MCF 10A (cell line): ENCODE measurements at places on chromosomes 3 and 15. TPM values are rescaled to one million over a fixed set of nuclear protein-coding genes. Genes with fewer than 3 reads are reported as not detected.

The CNTN4 gene
- total RNA-seq, result 0.12 and 2.7 TPM in 2 replicates

DNA sequence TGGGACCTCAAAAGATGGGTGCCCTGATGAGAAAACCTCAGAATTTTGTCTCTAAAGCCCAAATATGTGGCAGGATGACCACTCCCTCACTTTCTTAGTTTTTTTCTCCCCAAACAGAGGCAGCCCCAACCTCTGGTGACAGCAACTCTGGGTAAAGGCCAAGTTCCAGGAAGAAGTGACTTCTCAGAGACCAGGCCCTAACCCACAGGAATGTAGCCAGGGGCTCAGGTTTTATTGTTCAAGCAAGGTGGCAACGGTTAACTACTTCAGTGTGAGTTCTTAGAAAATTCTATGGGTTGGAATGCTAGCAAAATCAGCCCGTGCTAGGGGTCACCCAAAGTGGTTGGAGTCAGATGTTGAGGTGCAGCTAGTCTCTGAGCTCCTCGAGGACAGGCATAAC lies 5.1 kb upstream of the DNAJA4 start:
- no peak overlapping the region for H3K27ac ChIP-seq
- DNase-seq, result no peak
- peaks cover 8% of the 10 kb centered on the region for H3K27me3 ChIP-seq
- no peak overlapping the region for H3K4me3 ChIP-seq
- peaks cover 6% of the 10 kb centered on the region for H3K36me3 ChIP-seq

DNA sequence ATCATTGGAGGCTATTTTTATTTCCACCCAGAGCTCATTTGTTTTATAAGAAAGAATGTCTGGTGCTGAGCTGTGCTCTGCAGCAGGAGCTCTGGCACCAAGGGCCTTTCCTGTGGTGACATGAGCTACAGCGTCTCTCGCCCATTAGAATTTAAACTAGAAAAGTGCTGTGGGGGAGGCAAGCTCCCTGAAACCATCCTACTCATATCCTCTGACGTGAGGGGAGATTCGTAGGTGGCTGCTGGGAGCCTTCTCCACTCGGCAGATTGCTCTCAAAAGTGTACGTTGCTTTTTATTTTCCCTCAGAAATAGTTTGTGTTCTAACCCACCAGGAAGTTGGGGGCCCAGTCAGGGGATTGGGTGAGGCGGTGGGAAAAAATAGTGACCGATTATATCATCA lies 76.3 kb upstream of the ARHGEF3 start:
- H3K36me3 ChIP-seq, result no peaks in the 10 kb centered on the region
- DNase-seq, result no peak
- peaks cover 9% of the 10 kb centered on the region for H3K4me1 ChIP-seq
- H3K27me3 ChIP-seq, result no peaks in the 10 kb centered on the region
- H3K4me3 ChIP-seq, result no peak overlapping the region

- H3K36me3 ChIP-seq, result no peaks in the 10 kb centered on the region
- H3K4me1 ChIP-seq, result no peaks in the 10 kb centered on the region
- no peak for DNase-seq
These were observed 479.8 kb downstream of the SHQ1 start for GRCh38 chr3:72368331-72368975.

DNA sequence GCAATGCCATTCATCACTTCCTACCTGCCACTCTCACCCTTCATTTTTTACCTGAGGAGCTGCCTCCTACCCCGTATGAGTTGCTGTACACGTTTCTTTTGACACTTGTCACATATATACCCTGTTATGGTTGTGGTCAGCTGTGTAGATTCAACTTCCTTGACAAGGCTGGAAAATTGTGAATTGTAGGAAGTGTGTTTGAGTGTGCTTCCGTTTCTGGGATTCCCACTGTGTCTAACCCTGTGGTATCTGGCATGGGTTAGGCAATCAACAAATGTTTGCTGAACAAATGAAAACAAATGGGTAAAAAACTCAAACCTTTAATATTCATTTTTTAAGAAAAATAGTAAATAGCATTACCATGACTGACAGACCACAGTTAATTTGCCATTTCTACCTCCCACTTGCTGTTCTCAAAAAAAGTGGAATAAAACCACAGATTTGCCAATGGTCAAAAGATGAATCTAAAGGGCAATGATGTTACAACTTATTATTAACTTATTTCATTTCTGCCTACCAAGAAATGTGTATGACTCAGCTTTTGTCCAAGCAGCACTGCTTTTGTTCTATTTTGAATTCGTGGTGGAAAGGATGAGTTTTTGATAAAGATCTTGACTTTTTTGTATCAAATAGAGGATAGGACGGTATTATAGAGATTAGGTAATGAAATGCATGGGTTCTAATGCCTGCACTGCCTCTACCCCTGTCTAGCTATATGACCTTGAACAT lies 404.6 kb downstream of the LPP start:
- no peak overlapping the region for H3K27ac ChIP-seq
- H3K36me3 ChIP-seq, result no peaks in the 10 kb centered on the region
- no peaks in the 10 kb centered on the region for H3K27me3 ChIP-seq

The AP2M1 gene
- total RNA-seq, result 280 and 301 TPM in 2 replicates

DNA sequence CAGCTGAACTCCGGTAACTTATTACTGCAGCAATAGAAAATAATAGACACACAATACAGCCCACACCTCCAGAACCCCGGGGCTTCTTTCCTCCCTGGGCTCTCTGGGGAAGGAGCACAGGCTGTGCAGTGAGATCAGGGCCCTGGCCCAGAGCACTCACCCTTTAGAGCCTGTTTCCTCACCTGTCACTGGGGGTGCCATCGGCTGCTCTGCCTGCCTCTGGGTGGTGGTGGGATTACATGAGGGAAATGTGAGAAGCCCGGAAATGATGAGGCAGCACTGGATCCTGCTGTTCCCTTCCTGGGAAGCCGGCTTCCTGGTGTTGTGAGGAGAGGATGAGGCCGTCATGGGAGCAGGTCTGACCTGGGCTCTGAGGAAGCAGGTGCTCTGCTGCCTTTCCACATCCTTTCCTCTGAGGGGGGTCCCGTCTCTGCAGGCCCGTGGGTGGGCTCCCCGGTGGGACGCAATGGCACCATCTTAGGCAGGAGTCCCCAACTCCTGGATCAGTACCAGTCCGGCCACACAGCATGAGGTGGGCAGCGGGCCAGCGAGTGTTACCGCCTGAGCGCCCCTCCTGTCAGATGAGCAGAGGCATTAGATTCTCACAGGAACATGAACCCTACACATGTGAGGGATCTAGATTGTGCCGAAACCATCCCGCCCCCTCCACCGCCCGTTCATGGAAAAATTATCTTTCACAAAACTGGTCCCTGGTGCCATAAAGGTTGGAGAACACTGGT lies 220.9 kb upstream of the CTDSPL start:
- H3K4me1 ChIP-seq, result no peaks in the 10 kb centered on the region
- H3K36me3 ChIP-seq, result peaks cover 6% of the 10 kb centered on the region
- no peak overlapping the region for H3K27ac ChIP-seq

- peak; percentile 19 for DNase-seq
- H3K4me1 ChIP-seq, result no peaks in the 10 kb centered on the region
- no peak overlapping the region for H3K4me3 ChIP-seq
- H3K36me3 ChIP-seq, result no peaks in the 10 kb centered on the region
- no peak overlapping the region for H3K27ac ChIP-seq
These were observed 349.7 kb downstream of the TUSC7 start for GRCh38 chr3:117059067-117059955.

DNA sequence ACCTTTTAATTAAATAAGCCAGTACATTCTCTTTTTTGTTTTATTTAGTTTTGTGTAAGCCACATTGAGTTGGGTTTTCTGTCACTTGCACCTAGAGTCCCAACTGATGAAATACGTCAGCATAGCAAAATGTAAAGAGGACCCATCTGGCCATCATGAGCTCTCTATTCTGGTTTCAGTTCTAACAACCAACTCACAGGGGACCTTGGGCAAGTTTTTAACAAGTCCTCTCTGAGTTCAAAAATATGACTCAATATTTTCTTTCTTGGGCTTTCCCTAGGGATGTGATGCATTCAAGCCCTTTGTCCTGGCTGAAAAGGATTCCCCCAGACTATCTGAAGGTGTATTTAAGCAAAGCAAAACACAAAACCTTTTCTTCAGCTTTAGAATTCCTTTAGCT lies 32.9 kb downstream of the PLCH1 start:
- H3K27me3 ChIP-seq, result no peaks in the 10 kb centered on the region
- H3K4me1 ChIP-seq, result no peaks in the 10 kb centered on the region
- no peak overlapping the region for H3K27ac ChIP-seq
- no peak overlapping the region for H3K4me3 ChIP-seq
- DNase-seq, result peak; percentile 5
- no peaks in the 10 kb centered on the region for H3K36me3 ChIP-seq

- no peak for DNase-seq
- H3K4me3 ChIP-seq, result no peak overlapping the region
- peaks cover 11% of the 10 kb centered on the region for H3K4me1 ChIP-seq
- no peaks in the 10 kb centered on the region for H3K36me3 ChIP-seq
- no peaks in the 10 kb centered on the region for H3K27me3 ChIP-seq
These were observed 48.7 kb downstream of the FGF7 start for GRCh38 chr15:49471733-49472132.

DNA sequence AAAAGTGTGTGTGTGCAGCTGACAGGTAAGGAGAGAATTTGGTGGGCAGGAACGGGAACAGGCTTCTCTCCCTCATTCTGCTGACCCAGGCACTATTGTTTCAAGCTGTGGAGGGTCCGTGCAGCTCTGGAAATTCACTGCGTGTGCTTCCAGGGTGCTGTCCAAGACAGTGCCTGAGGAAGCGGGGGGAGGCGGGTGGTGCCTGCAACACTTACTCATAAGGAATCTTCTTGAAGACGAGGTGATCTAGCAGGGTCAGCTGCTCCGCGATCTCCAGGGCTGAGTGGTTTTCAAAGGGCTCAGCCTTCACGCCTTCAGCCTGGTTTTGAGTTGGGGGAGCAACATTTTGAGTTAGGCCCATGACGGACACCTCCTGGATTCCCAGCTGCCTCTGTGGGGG lies 46.6 kb upstream of the CTSH start:
- no peak overlapping the region for H3K4me3 ChIP-seq
- DNase-seq, result no peak
- H3K4me1 ChIP-seq, result peaks cover 19% of the 10 kb centered on the region
- H3K27ac ChIP-seq, result no peak overlapping the region
- H3K36me3 ChIP-seq, result no peaks in the 10 kb centered on the region

GRCh38 chr3:106229495-106230278 lies 360.9 kb upstream of the CBLB start:
- no peaks in the 10 kb centered on the region for H3K4me1 ChIP-seq
- H3K4me3 ChIP-seq, result no peak overlapping the region
- no peak for DNase-seq
- H3K27me3 ChIP-seq, result no peaks in the 10 kb centered on the region

DNA sequence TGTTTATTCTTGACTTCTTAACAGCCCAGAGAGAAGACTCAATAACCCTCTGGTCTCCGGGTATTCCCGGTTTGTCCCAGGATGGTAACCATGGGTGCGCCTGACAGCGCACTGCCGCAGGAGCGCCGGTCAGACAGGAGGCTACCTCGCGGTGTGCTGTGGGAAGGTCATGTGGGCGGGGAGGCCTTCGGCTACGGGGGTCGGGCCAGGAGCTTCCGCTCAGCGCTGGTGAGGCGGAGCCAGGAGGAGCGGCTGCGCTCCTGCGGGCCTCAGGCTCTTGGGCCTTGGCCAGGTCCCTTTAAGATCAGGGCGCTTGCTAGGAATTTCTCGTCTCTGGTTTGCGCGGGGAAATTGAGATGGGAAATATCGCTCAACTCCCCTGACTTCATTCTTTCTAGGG lies 182.3 kb upstream of the NDN start:
- H3K27ac ChIP-seq, result no peak overlapping the region
- H3K36me3 ChIP-seq, result no peaks in the 10 kb centered on the region
- no peaks in the 10 kb centered on the region for H3K4me1 ChIP-seq
- no peaks in the 10 kb centered on the region for H3K27me3 ChIP-seq
- no peak overlapping the region for H3K4me3 ChIP-seq
- no peak for DNase-seq

The TMEM212 gene
- not detected in 2 replicates for total RNA-seq

- no peak overlapping the region for H3K4me3 ChIP-seq
- peaks cover 60% of the 10 kb centered on the region for H3K27me3 ChIP-seq
- no peaks in the 10 kb centered on the region for H3K36me3 ChIP-seq
These were observed 483.3 kb downstream of the TUSC7 start for GRCh38 chr3:117192888-117193287.

- no peak overlapping the region for H3K27ac ChIP-seq
- peak; percentile 43 for DNase-seq
- H3K4me3 ChIP-seq, result no peak overlapping the region
- peaks cover 8% of the 10 kb centered on the region for H3K27me3 ChIP-seq
These were observed 145.7 kb upstream of the NPHP3 start for GRCh38 chr3:132867956-132868355.

GRCh38 chr15:52559575-52559974 lies 9.3 kb downstream of the ARPP19 start:
- peaks cover 36% of the 10 kb centered on the region for H3K4me1 ChIP-seq
- H3K27ac ChIP-seq, result peak overlapping the region; percentile 88
- no peaks in the 10 kb centered on the region for H3K27me3 ChIP-seq

The ZKSCAN7 gene
- not detected in 2 replicates for total RNA-seq

The SPRED1 gene
- 26.4 and 28.1 TPM in 2 replicates for total RNA-seq

The POC1A gene
- 7.5 and 9.8 TPM in 2 replicates for total RNA-seq

DNA sequence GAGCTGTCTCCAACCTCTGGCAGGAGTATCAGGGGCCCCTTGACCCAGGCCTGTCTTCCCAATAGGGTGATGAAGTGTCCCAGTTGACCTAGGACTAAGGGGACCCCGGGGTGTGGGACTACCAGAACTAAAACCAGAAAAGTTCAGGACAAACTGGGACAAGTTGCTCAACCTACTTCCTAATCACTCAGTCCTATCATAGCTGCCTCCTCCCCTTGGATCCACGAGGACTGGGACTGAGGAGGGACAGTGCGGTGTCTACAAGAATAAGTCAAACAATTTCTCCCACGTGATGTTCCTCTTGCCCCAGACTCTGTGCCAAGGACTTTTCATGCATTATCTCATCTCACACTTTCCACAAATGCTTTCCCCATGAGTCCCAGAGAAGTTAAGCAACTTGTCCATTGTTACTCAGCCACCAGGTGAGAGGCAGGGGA lies 49.4 kb upstream of the SLCO2A1 start:
- no peak overlapping the region for H3K4me3 ChIP-seq
- H3K27ac ChIP-seq, result no peak overlapping the region
- DNase-seq, result peak; percentile 24
- no peaks in the 10 kb centered on the region for H3K27me3 ChIP-seq

The ARGFX gene
- not detected in 2 replicates for total RNA-seq

- DNase-seq, result no peak
- H3K27me3 ChIP-seq, result no peaks in the 10 kb centered on the region
- no peaks in the 10 kb centered on the region for H3K4me1 ChIP-seq
These were observed 239.0 kb upstream of the KCNMB2 start for GRCh38 chr3:178297199-178297598.

- DNase-seq, result no peak
- H3K4me1 ChIP-seq, result no peaks in the 10 kb centered on the region
- H3K27me3 ChIP-seq, result peaks cover 25% of the 10 kb centered on the region
- H3K4me3 ChIP-seq, result no peak overlapping the region
These were observed 28.1 kb downstream of the NR1I2 start for GRCh38 chr3:119810018-119810435.

GRCh38 chr3:27976933-27977332 lies 254.8 kb upstream of the EOMES start:
- H3K36me3 ChIP-seq, result no peaks in the 10 kb centered on the region
- peaks cover 23% of the 10 kb centered on the region for H3K4me1 ChIP-seq
- H3K27me3 ChIP-seq, result no peaks in the 10 kb centered on the region
- H3K4me3 ChIP-seq, result no peak overlapping the region
- peak overlapping the region; percentile 35 for H3K27ac ChIP-seq

GRCh38 chr3:170730071-170730812 lies 139.8 kb downstream of the RPL22L1 start:
- no peaks in the 10 kb centered on the region for H3K27me3 ChIP-seq
- DNase-seq, result no peak
- no peak overlapping the region for H3K27ac ChIP-seq
- no peaks in the 10 kb centered on the region for H3K36me3 ChIP-seq
- no peaks in the 10 kb centered on the region for H3K4me1 ChIP-seq

GRCh38 chr3:106488331-106488730 lies 619.5 kb upstream of the CBLB start:
- no peak overlapping the region for H3K4me3 ChIP-seq
- no peaks in the 10 kb centered on the region for H3K36me3 ChIP-seq
- DNase-seq, result no peak
- no peaks in the 10 kb centered on the region for H3K27me3 ChIP-seq
- no peak overlapping the region for H3K27ac ChIP-seq
- no peaks in the 10 kb centered on the region for H3K4me1 ChIP-seq
